IMR-90 (cell line): ENCODE measurements at places on chromosomes 2 and 18. TPM values are rescaled to one million over a fixed set of nuclear protein-coding genes. Genes with fewer than 3 reads are reported as not detected.

CCDC121 gene
- 2.0 and 2.2 TPM in 2 replicates for total RNA-seq

PAIP2B gene
- 0.18 and 0.28 TPM in 2 replicates for total RNA-seq

DNA sequence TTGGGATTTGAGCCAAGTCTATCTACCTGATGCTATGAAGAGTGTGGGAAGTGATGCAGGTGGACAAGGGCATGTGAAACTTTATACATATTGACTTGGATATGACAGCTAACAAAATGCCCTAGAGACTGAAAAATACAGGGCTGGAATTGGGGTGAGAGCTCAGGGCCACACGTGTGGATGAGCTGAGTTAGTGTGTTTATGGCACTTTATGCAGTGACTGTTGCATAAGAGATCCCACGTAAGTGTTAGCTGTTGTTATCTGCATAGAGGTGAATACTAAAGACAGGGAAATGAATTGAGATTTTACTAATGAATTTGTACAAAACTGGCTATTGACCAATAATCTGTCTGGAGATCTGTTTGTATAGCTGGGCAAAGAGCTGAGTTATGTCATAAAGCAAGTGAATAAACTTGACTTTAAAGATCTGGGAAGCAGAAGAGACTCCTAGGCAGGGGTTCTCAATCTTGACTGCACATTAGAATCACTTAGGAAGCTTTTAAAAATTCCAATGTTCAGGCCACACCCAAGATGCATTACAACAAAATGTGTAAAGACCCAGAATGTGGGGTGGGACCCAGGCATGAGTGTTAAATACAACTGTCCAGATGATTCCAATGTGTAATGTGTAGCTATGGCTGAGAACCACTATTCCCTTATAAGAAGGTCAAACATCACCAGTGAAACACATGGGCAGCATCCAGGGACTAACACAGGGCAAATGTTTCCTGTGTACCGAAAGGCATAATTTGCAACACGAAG, 74.2 kb upstream of the STK17B start:
- no peak overlapping the region for H3K27ac ChIP-seq
- H3K4me3 ChIP-seq = no peak overlapping the region
- DNase-seq = no peak
- no peaks in the 10 kb centered on the region for H3K36me3 ChIP-seq
- peaks cover 10% of the 10 kb centered on the region for H3K4me1 ChIP-seq

GRCh38 chr18:41391616-41392595, 563.1 kb upstream of the PIK3C3 start:
- H3K4me1 ChIP-seq = no peaks in the 10 kb centered on the region

GRCh38 chr18:63701952-63702351, 808 bp upstream of the SERPINB11 start:
- no peak overlapping the region for H3K4me3 ChIP-seq
- H3K27me3 ChIP-seq = no peaks in the 10 kb centered on the region
- H3K36me3 ChIP-seq = no peaks in the 10 kb centered on the region
- DNase-seq = no peak
- no peak overlapping the region for H3K27ac ChIP-seq

- no peak overlapping the region for H3K4me3 ChIP-seq
- H3K36me3 ChIP-seq = peaks cover 2% of the 10 kb centered on the region; the same call in 1 of the 2 replicates
- peak overlapping the region; percentile 89; the same call in 1 of the 2 replicates for H3K27ac ChIP-seq
These were observed 46.3 kb downstream of the PTPN2 start for GRCh38 chr18:12837747-12838146.

DNA sequence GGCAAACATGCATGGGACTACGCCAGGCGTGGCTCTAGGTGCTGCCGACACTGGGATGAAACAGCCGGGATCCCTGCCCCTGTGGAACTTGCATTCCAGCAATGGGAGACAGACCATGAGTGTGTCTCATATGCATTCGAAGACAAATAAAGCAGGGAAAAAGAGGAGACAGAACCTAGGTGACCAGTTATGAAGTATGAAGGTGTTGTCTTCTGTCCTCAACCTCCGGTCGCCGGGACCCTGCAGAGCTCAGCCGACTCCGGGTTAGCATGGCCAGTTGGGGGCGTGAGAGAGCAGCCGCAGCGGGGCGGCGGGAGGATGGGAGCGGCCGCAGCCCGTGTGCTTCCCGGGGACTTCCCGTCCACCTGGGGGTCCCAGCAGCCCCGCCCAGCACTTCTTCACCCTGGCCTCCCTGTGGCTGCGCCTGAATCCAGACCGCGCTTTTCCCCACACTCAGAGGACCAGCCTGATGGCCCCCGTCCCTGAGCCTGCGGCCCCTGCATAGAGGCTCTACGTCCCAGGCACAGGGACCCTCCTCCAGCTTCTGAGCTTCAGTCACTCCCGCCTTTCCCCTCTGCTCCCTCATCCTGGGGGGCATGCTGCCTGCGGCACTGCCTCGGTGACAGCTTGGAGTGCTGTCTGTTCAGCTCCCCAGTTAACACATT, 11.4 kb downstream of the ID2 start:
- no peaks in the 10 kb centered on the region for H3K36me3 ChIP-seq

DNA sequence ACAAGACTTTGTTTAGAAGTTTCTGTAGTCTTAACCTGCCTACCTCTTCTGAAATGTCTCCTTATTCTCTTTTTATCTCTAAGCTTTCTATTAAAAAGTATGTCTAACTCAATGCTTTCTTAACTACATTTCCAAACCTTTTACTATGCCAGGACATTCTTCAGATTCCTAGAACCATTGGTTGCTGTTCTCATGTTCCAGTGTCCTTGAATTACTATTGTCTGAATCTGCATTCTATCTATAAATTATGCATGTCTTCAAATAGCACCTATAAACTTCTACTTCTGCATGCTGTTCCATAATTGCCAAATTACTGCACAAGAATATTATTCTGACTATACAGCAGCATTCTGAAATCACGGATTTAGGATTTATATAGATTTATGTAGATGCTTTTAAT, 166.0 kb upstream of the VWC2L start:
- peak; percentile 17 for DNase-seq
- no peak overlapping the region for H3K27ac ChIP-seq
- H3K36me3 ChIP-seq = no peaks in the 10 kb centered on the region
- no peak overlapping the region for H3K4me3 ChIP-seq

DNA sequence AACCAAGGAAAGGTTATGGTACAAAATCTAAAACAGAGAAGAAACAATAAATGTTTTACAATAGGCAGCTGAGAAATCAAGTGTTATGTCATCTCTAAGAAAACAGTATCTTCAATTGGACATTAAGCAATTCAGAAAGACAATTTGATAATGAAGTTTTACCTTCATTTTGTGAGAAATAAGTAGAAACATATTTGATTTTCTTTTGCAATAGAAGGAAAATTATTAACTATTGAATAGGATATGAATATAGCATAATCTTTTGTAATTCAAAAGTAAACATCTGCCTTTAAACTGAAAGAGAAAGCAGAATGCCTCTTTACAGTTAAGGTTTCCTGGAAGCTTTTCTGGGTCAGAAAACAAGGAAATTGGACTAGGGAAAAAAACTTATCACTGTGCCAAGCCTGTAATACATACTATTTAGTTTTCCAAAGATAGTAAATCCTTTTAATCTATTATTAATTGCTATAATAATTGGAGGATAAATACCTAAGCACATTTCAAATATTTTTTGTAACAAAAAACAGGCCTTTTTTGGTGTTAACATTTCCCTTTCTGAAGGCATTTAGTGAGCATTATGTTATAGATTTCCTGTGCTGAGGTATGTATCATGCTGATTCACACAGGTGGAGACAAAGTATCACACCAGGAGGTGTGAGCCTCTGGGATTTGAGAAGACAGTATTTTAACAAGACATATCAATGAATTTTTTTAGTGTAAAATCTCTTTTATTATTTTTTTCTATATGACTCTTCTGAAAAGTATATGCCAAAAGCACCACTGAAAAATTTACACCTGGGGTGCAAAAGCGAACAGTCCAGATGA, 947.0 kb upstream of the CDH2 start:
- no peaks in the 10 kb centered on the region for H3K27me3 ChIP-seq
- H3K36me3 ChIP-seq = no peaks in the 10 kb centered on the region
- H3K27ac ChIP-seq = no peak overlapping the region
- no peaks in the 10 kb centered on the region for H3K4me1 ChIP-seq

- DNase-seq = no peak
- no peaks in the 10 kb centered on the region; the same call in 1 of the 2 replicates for H3K27me3 ChIP-seq
- no peak overlapping the region for H3K27ac ChIP-seq
- no peaks in the 10 kb centered on the region for H3K36me3 ChIP-seq
These were observed 212.4 kb downstream of the ANAPC1 start for GRCh38 chr2:111671426-111672150.

DNA sequence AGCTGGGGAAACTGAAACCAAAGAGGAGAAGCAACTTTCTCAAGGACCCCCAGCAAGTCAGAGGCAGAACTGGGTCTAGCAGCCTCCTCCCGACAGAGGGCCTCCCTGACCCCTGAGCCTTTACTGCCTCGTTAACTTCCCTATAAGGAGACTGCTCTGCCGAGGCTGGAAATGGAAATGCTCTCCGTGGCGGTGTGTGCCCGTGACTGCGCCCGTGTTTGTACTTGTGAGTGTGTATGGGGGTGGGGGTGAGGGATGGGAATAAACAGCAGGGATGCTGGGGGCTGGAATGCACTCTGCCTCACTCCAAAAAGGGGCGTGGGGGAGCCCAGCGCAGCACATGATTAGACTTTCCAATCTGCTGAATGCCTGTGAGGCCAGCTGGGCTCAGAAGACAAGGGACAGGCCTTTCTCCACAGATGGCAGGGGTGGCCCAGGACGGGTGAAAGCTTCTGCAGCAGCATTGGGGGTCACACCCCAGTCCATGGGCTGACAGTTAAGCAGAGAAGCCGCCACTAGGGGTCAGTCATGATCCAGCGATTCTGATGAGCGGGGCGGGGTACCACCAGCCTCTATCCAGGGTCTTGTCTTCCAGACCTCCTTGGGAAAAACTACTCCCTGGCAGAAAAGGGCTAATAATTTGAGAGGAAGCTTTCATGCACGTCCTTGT, 26.8 kb downstream of the MPHOSPH10 start:
- H3K36me3 ChIP-seq = no peaks in the 10 kb centered on the region
- no peak overlapping the region for H3K27ac ChIP-seq
- DNase-seq = peak; percentile 18
- peaks cover 2% of the 10 kb centered on the region; the same call in 1 of the 2 replicates for H3K4me1 ChIP-seq
- H3K27me3 ChIP-seq = peaks cover 8% of the 10 kb centered on the region; the same call in 1 of the 2 replicates
